ENCODE measurements at places on chromosomes 7 and 10.

DNA sequence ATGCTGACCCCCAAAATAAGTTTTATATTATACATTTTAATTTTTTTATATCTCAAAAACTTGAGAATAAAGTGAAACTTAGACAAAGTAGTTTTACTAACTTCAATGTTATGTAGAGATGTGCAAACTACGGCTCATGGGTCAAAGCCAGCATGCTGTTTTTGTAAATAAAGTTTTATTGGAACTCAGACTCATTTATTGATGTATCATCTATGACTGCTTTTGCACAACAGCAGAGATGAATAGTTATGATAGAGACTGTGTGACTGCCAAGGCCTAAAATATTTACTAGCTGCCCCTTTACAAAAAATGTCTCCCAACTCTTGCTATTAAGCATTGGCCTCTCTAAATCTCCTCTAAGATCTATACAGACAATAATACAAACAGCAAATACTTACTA is 12.4 kb downstream of the MTPN start:
- no peak for DNase-seq

GRCh38 chr7:128826512-128826911 is 3.7 kb upstream of the FLNC start:
- no peak for DNase-seq

- no peak for DNase-seq
Observed at GRCh38 chr7:2405601-2406345, 2.4 kb downstream of the CHST12 start.

DNA sequence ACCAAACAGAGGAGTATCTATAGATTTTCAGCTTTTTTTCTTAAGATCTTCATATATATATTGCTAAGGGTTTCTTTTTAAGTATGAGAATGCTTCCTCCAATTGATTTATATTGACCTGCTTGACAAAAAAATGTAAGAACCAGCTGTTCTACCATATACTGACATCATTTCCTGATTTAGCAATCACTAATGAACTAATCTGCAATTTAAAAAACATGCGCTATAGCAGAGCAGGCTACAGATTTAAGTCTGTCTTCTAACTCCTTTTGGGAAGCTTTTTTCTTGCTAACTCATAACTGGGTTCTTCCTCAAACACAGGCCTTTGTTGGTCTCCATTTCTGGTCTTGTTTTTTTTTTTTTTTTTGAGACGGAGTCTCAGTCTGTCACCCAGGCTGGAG is 33.2 kb downstream of the ABCC2 start:
- no peak for DNase-seq

GRCh38 chr10:76543655-76544054 is 1094.0 kb downstream of the KCNMA1 start:
- no peak for DNase-seq

GRCh38 chr10:15106352-15107013 is 9.3 kb downstream of the RPP38 start:
- peak; percentile 39 for DNase-seq

GRCh38 chr7:80635533-80635932 is 2.9 kb upstream of the CD36 start:
- DNase-seq: no peak

GRCh38 chr10:26199841-26200240 is 16.7 kb upstream of the GAD2 start:
- DNase-seq: peak; percentile 63

- DNase-seq: no peak
Observed at GRCh38 chr7:90828601-90829000, 232.5 kb downstream of the CDK14 start.

DNA sequence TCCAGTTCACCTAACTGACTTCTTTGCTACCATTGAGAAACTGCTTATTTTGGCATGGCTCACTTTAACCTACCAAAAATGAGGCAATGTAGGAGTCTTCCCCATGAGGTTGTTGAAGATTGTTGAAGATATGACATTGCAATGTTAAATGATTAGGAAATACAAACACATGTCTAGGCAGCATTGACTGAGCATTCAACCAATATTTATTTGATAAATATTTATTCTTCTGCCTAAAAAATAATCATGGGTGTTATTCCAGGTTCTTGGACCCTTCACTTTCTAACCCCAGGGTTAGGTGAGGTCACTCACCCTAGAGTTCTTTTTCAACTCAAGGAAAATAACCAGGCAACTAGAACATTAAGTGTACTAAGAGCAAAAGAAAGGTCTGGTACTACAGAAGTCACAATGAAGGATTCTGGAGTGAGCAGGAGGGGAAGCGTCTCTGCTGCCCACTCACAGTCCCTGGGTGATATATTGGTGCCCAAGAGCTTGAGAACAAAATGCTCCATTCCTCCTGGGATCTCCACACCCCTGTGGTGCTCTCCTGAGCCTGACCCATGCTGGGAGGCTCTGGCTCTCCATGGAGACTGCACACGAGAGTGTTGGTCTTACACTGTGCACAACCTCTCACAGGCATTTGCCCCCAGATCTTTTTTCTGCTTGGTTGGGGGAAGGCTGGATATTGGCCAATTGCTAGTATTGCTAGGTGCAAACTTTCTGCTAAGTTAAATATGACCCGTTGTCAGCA is 123.4 kb downstream of the SPAG6 start:
- DNase-seq: no peak

DNA sequence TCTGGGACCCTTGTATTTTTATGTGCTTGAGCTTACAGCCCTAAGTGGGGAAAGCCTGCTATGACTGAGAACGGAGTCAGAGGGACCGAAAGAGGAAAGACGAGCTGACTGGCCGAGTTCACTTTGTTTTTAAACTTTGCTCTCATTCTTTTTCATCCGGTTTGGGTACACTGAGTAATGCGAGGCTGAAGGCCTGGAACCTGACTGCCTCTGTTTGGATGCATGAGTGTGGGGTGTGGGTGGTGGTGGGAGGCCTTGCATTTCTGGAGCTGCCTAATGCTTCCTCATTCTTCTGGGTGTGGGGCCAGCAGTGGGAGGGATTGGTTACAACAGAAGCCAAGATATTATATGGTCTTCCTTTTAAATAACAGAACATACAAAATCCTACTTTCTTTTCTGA is 155.5 kb downstream of the BUB3 start:
- DNase-seq: no peak

DNA sequence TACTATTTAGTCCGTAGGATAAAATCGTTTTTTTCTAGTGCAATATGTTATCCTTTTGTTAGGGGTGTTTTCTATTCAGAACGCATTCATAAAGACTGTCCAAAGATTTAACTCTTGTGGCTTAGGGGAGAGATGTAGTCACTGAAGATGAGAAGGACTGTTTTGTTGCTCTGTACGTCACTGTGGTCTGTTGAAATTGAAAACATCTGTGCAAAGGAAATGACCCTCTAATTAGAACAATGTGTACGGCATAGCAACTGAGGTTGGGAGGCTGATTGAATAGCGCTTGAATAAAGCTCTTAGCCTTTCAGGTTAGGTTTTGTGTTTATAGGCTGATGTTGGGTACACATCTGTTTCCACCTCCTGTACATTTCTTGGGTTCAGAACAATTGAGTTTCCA is 453.4 kb upstream of the AKR1E2 start:
- no peak for DNase-seq

DNA sequence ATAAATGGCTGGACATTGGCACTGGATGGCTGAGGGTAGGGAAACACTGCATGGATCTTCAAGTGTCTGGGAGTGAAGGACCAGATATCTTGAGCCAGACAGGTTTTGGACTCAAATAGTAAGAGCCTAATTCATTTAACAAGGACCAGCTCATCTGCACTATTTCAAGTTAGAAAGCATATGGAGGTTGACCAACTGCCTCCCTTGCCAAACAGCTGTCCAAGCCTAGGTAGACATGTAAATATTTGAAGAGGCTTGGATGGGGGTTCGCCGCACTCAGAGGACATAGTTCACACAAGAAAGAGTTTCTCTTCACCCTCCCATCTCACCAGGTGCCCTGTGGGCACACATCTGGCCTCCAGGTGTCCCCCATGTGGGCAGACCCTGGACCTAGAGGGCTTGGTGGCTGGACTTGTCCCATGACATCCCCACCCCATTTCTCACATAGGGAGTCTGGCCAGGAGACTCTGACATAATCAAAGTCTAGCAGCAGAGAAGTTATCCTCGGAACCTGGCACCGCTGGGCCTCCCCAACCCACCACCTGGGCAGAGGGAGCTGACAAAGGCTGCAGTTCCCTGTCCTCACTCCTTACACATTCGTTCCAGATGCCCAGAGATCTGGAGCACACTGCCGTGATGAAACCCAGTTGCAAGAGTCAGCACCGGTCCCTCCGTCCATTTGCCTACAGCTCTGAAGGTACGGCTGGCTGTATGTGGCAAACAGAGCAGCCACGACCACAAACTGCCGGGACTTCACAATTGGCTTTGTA is 116.9 kb upstream of the GDF10 start:
- no peak for DNase-seq

GRCh38 chr10:34543716-34544115 is 271.4 kb downstream of the PARD3 start:
- no peak for DNase-seq

GRCh38 chr10:16902606-16903005 is 85.4 kb upstream of the RSU1 start:
- DNase-seq: no peak

- no peak for DNase-seq
Observed at GRCh38 chr10:116190883-116191282, 82.1 kb downstream of the GFRA1 start.

DNA sequence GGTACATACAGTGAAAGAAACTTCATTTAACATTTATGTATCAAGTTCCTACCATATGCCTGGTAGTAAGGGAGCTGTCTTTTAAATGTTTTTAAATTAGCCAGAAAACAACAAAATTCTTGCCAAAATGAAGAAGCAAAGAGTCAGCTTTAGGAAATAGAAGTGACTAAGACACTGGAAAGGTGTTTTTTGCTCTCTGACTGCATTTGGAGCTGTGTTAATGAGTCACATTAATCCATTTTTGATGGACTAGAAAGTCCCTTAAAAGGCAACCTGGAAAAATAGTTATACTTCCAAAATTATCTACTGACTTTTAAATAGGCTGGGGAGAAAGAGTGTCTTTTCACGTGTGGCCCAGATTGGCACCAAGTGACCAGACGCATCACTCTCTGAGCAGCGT is 3.9 kb upstream of the COL17A1 start:
- no peak for DNase-seq

GRCh38 chr7:75650681-75651080 is 88.1 kb downstream of the HIP1 start:
- peak; percentile 83 for DNase-seq

DNA sequence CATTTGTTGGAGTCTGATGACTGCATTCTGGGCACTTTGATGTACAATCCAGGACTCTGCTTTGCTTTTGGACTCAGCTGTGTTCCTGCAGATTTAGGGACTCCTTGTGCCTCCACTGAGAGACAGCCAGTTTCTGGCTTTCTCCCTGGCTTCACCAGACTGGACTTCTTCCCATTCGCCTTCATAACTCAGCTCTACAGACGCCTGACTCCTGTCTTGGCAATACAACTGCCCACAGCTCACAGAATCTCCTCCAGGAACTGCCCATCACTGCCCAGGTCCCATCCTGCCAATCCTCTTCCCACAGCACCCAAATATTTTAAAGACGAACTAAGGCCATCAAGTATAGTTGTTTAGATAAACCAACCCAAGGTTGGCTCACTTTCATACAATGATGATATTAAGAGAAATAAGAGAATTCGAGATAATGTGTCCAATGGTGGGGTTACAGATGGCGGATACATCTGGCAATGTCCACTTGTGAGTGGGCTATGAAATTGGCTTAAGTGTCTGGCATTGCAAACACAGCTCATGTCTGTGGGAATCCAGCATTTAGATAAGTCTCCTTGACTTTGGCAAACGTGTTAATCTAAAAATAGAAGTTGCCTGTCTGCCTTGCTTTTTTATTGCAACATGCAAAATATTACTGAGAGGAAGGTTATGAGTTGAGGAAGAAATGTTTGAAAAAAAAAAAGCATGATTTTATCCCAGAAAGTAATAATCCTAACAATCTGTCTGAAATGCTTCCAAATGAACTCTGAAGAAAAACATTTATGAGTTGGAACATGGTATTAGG is 95.1 kb downstream of the ITGA8 start:
- no peak for DNase-seq

DNA sequence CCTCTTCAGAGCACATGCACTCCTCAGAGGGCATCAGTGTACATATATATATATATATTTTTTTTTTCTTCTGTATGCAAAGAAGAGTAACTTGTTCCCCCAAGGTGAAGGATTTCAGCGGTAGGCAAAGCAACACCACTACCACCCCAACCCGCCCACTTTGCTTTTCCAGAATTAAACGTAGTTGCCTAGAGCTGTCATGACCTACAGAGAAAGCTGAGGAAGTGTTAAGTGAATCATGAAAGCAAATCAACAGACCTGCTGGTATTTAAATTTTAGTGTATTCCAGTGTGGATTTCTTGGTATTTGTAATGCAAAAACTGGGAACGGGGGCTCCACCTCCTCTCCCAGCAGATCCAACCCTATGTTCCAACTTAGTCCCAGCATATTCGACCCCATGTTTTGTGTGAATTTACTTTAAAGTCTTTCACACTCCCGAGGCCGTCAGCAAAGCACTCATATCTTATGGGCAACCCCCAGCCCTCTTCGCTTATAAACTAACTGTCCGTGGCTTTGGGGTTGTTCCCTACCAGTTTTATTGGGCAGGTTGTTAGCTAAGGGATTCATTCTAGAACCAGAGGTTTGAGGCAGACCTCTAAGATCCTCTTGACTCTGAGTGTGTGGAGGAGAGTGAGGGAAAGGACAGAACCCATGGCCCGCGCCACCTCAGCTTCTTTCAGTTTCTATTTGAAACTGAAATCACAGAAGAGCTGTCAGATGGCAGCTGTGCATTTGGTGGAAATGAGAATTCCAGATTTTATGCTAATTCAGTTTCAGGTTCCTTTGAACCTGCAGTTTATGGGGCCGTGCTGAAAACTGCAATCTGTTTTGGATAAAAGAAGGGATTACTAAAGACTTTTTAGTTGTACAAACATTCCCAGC is 450.2 kb upstream of the GALNT17 start:
- no peak for DNase-seq

GRCh38 chr7:2062648-2063047 is 170.1 kb downstream of the MAD1L1 start:
- no peak for DNase-seq

DNA sequence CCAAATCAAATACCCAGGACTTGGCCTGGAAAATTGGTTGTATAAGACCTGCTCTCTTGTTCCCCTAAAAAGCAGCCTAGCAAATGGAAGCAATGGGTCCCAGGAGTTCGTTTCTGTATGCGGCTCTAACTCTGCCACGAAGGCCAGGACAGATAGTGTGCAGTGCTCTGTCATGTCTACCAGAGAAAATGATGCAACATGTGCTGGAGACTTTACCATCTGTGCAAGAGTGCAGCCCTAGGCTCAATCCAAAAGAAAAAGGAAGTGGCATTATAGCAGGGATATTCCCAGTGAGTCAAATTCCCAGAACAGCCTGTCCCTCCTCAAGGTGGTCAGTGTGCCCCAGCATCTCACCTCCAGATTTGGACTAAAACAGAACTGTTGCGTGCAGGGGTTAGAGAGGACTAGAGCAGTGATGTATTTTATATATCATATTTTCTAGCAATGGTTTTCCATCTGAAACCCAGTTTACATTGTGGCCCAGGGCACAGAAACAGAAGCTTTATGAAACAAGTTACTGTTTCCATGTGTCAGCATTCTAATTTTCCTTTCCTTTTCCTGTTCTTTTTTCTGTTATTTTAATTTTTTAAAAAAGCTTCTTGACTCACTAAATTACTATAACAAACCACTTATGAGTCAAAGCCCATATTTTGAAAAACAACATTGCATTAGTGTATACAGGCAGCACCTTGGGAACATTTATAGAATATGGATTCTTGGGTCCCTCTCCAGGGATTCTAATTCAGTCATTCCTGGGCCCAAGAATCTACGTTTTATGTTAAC is 311.2 kb downstream of the RNLS start:
- no peak for DNase-seq
